Activated CD4-positive, CD25-positive, alpha-beta regulatory T cell treated with anti-CD3 and anti-CD28 coated beads, Interleukin-2, amount 50 U/mL, for 24 hours (primary cell): ENCODE measurements at places on chromosomes 3 and 15.

GRCh38 chr3:141707741-141708203, 30.3 kb upstream of the RNF7 start:
- ATAC-seq = no peak

GRCh38 chr3:120853416-120853815, 54.6 kb upstream of the STXBP5L start:
- ATAC-seq = no peak

DNA sequence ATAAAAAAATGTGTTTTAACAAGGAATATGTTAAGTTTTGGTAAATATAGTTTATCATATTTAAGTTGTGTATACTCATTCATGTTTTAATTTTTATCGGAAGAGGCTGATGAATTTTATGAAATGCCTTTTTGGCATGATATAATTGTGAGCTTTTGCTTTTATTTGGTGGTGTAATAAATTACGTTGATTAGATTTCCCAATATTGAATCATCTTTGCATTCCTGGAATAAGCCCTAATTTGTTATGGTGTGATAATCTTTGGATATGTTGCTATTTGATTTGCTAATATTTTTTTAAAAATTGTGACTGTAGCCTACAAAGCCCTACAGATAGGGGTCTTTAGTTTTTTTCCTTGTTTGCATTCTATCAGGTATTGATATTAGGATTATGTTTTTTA, 107.4 kb downstream of the IGF1R start:
- no peak for ATAC-seq

- no peak for ATAC-seq
These were observed 160.6 kb upstream of the RAP2B start for GRCh38 chr3:153001210-153002078.

GRCh38 chr3:12401208-12401607, 83.1 kb upstream of the TSEN2 start:
- peak; percentile 13 for ATAC-seq

DNA sequence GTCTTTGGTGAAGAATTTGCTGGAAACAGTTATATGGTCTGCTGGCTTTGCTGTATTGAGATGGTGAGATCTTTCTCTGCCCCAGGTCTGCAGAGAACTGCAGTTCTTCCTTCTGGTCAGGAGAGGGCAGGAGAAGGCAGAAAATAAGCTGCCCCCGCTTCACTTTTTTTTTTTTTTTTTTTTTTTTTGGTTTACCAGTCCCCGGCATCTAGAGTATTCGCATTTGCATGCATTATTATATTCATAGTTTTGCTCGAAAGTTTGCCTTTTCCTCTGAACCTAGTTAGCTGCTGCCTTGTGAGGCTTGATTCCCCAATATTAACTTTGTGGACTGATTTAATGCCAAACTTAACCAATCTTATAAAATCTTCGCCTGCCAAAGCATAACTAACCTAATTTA, 10.6 kb upstream of the PARL start:
- peak; percentile 48 for ATAC-seq

DNA sequence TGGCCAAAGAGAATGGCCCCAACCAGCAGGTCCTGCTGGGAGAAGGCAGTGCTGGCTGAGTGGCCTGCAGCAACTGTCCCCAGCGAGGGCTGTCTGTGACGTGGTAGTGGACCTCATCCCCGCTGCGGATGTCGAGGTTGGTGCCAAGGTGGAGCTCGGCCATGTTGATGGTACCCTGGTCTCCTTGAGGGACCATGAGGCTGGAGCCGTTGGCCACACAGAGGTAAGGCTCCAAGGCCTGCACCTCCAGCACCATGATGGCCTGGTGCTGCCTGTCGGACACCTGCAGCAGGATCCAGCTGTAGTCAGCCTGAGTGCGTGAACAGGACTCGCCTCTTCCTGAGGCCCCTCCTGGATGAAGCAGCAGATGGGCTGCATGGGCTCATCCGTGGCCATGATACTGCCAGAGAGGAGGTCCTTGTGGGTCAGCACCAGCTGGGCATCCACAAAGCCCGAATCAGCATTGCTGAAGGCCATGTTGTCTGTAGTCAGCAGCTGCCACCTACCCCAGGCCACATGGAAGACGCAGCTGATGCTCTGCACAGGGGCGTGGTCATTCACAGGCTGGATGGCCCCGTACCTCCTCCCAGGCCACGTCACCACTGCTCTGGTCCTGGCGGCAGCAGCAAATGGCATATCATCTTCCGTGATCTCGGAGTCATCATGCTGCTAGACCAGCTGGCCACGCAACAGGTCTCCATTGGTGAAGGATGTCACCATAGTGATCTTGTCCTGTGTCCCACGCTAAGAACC, 167.5 kb downstream of the GOLGA6L4 start:
- ATAC-seq = no peak

DNA sequence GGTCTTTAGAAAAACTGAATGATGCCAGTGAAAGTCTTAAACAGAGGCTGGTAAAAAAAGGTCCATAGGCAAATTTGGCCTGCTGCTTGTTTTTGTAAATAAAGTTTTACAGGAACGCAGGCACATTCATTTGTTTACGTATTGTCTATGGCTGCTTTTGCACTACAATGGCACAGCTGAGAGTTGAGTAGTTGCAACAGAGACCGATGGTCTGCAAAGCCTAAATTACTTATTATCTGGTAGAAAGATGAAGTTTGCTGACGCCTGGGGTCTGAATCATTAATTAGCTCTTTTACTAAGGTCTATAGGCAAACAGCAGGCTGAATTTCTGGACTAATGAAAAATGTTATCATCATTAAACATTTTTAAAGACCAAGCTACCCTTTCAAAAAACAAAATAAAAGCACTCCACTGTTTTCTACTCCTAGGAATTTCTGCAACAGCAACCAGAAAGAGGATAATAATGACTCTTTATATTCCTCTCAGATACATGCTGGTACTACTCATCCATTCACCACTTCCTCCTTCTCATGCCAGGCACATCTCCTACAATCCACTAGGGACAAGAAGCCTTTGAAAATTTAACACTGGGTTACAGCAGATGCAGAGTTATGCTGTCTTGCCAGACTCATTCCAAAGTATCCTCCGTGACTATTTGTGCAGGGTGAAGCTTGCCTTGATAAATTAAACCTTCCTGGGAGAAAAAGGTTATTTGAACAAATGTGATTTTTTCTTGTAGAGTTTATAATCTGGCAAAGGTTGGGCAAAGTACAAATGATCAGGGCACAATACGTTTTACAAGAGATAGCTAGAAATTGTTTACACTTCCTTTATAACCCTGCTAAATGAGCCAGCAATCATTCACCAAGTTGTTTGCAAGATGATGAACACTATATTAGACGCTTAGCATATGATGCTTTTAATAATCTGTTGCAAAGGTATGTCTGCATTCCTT, 6.0 kb downstream of the GATM start:
- no peak for ATAC-seq

DNA sequence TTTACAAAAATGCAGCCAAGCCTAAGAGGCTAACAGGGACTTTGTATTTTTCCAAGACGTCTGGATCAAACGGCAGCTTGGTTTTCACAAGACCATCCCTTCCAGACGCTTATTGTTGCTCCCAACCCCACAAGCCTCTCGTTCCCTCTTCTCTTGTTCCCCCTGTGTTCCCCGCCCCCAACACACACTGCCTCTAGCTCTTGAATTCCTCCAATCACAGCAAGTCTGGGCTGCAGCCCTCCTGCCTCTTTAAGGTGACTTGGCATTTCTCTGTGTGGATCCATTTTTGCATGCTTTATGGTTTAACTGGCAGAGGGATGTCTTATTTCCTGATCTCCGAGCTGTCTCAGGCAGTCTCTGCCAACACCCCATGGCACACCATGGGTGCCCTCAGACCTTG, 182.2 kb downstream of the ABHD5 start:
- no peak for ATAC-seq

DNA sequence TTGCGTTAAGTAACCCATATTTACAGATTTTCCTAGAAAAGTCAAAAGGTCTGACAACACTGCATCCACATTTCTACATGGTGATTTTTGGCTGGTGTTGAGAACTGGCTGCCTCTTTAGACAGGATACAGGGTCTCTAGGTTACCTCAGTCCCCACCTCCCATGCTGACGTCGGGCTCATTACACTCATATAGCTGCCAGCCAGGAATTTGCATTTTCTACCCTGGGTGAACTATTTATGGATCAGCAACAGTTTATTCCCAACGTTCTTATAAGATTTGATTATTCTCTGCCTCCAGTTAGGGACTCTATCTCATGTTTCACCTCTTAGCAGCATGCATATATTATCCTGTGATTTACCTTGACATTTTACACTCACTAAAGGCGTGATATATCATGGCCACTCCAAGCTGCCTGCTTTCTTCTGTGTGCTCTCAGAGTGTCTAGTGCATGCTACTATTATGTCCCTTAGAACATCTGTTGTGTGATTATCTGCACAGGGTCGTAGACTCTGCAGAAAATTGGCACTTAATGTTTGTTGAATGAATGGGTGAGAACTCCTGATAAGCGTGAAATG, 49.0 kb downstream of the CLDN11 start:
- ATAC-seq = no peak

GRCh38 chr3:15049584-15049983, 15.5 kb downstream of the MRPS25 start:
- no peak for ATAC-seq

- ATAC-seq = no peak
These were observed 178.2 kb downstream of the LSAMP start for GRCh38 chr3:116267116-116267515.

GRCh38 chr15:31314380-31314779, 12.3 kb upstream of the KLF13 start:
- ATAC-seq = no peak

DNA sequence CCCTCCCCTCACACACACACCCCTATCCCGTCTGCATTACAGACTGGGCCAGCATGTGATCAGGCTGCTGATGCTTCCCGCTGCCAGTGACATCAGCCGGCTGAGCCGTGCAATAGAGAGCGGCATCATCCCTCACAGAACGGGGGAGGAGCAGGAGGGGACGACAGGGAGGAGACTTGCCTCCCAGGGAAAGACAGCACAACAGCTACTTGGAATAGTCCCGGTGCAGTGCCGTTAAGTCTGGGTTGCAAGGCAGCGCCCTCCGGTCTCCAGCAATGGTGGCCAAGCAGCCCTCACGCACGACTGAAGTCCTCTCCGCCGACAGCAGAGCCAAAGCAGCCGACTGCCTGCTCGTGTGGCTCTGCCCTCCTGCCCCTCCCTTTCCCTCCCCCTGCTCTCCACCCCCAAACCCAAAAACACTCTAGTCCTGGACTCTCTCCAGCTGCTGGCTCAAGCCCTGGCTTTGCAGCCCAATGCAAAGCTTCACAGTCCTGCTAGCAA, 31.5 kb upstream of the RPS17 start:
- ATAC-seq = no peak

- peak; percentile 55 for ATAC-seq
These were observed 4.3 kb downstream of the ISL2 start for GRCh38 chr15:76340803-76341365.

DNA sequence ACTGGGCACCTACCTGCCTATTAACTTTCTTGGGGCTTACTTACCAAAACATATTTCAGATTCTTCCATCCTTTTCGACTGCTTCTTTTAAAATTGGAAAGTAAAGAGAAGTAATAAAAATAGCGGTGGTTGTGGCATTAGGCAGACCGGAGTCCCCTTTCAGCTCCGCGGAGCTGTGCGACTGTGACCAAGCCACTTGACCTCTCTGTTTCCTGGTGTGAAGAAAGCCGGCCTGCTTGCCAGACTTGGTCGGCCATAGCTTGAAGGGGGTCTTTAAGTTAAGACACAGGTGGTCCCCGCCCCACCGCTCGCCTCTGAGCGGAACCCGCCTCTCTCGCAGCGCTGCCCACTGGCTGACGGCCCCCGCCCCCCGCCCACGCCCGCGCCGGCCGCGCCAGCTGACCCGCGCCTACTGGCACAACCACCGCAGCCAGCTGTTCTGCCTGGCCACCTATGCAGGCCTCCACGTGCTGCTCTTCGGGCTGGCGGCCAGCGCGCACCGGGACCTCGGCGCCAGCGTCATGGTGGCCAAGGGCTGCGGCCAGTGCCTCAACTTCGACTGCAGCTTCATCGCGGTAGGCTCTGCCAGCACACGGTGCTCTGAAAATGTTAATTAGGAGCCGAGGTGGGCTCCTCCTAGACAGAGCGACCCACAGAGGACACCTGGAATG, 18.3 kb downstream of the NOX5 start:
- no peak for ATAC-seq

- peak; percentile 41 for ATAC-seq
These were observed 28.1 kb downstream of the ZNF589 start for GRCh38 chr3:48268936-48269561.

- ATAC-seq = no peak
These were observed 103.2 kb downstream of the DPH6 start for GRCh38 chr15:35442742-35443141.

- ATAC-seq = no peak
These were observed 97.1 kb upstream of the PRR20G start for GRCh38 chr3:127384717-127385539.

- ATAC-seq = no peak
These were observed 171.4 kb downstream of the NFKBIZ start for GRCh38 chr3:102020735-102021134.

DNA sequence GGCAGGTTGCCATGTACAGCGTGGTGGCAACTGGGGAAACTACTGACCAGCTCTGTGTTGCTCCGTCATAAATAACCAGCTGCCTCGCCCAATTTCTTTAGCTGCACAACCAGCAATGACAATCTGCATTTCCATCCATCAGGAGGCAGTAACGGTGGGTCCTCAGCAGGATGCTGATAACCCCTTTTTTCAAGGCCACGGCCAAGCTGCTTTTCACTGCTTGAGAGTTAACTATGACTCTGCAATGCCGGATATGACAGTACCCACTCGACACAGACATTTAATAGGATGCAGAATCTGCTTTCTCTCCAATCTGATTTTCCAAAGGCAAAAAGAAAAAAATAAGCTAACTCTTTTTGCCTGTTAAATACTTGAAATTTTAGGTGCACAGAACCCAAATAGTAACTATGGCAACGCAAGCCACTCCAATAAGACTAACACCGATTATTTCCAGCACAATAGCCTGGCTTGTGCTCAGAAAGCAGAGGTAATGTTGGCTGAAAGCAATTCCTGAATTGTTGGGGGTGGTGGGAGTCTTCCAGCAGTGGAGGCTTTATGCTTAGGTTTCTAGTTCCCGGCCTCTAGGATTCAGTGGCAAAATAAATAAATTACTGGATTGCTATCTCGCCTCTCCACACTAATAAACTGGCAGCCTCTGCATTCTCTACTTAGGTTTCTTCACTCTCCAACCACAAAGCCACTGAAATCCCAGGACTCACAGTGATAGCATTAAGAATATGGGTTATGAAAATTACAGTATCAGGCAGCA, 31.2 kb upstream of the SRGAP3 start:
- no peak for ATAC-seq
